Fibroblast of skin of back (primary cell): ENCODE measurements at places on chromosomes 1 and 21.

DNA sequence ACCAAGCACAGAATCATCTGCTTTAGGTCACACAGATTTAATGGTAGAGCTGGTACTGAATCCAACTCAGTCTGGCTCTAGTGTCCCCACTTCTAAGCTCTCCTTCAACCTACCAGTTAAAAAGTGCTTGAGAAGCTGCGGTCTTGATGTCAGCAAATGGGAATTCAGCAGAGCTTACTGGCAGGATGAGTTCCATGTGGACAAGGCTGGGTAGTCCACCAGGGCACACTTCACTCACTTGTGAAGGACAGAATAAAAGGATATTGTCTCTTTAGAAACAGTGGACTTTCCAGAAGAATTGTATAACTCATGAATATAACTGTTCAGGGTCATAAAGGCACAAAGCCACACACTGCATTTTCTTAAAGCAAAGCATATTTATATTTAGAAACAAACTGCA lies 35.1 kb upstream of the GUCA2B start:
- no peak for DNase-seq

DNA sequence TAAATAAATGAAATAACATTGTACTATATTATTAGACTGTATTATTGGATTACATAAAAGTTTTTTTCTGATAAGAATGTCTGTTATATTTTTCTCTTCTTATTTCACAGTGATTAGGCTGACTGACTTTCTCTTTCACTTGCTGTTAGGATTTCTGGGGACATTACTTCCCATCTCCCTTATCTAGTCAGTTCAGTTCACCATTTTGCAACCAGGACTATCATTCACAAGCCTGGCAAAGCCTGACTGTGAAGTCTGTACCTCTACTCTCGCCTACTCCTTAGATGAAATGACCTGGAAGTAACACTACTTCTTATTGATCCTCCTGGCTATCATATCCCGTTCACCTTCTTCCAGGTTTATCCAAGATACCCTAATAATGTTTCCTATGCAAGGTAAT lies 676.6 kb downstream of the USP25 start:
- no peak for DNase-seq

- peak; percentile 21 for DNase-seq
These were observed 51.2 kb downstream of the DIP2A start for GRCh38 chr21:46509741-46510502.

- peak; percentile 94 for DNase-seq
These were observed 733.9 kb upstream of the CHRM3 start for GRCh38 chr1:238652346-238652968.

- DNase-seq = no peak
These were observed 18.6 kb upstream of the GPR37L1 start for GRCh38 chr1:202104073-202104472.

- DNase-seq = no peak
These were observed 9.3 kb upstream of the CLDN14 start for GRCh38 chr21:36489103-36489775.

GRCh38 chr1:16032388-16033102 lies 10.7 kb downstream of the CLCNKA start:
- peak; percentile 85 for DNase-seq

DNA sequence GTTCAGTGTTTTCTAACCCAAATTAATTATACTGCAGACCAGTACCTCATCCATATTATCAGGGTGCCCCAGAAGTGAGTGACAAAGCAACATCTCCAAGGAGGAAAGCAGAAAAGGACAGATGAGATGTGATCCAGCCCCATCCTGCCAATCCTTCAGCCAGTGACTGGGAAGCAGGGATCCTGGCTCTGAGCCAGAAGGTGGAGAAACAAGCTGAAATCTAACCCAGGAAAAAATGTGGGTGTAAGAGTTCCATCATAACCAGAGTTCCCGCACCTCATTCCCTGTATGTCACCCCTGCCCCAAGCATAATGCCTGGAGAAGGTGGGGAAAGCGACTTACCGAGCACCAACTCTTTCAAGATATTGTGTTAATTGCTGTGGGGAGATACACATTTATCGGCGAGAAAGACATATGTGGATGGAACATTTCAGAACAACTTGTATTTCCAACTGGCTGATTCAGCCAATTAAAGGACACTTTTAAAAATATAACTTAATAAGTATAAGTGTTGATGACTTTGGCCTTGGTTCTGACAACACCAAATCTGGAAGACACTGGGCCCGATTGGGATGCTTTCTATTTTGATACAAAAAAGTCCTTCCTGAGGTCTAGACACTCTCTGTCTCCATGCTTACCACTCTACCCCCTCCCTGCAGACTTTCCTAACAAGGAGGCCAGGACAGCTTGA lies 14.9 kb downstream of the PLEKHA6 start:
- DNase-seq = no peak

GRCh38 chr1:51237351-51238033 lies 1.4 kb downstream of the RNF11 start:
- peak; percentile 74 for DNase-seq

DNA sequence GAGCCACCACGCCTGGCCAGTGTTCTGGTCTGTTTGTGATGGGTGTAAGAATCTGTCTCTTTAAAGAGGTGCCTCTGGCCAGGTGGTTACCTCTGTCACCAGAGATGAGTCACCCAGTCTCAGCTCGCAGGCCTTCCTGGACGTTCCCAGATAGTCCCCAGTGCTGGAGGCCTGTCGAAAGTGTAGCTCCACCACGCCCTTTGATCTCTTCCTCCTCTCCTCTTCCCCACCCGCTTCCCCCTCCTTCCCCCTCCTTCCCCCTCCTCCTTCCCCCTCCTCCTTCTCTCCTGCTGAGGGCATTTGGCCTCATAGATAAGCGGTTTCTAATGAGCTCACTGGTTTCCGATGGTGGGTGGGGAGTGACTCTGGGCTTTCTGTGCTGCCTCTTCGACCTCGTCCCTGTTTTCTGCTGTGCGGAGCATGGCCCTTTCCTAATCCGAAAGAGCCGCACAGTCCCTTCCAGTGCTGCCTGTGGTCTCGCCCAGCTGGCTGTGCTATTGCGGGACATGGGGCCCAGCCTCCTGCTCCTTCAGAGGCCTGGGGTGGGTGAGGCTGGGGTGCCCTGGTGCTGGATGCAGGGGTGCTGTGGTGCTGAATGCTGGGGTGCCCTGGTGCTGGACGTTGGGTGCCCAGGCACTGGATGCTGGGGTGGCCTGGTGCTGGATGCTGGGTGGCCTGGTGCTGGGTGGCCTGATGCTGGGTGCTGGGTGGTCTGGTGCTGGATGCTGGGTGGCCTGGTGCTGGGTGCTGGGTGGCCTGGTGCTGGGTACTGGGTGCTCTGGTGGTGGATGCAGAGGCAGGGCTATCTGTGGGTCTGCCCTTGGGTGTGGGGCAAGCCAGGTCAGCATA lies 19.2 kb downstream of the AGPAT3 start:
- no peak for DNase-seq

- DNase-seq = no peak
These were observed 7.5 kb downstream of the GSTM3 start for GRCh38 chr1:109733236-109733870.

DNA sequence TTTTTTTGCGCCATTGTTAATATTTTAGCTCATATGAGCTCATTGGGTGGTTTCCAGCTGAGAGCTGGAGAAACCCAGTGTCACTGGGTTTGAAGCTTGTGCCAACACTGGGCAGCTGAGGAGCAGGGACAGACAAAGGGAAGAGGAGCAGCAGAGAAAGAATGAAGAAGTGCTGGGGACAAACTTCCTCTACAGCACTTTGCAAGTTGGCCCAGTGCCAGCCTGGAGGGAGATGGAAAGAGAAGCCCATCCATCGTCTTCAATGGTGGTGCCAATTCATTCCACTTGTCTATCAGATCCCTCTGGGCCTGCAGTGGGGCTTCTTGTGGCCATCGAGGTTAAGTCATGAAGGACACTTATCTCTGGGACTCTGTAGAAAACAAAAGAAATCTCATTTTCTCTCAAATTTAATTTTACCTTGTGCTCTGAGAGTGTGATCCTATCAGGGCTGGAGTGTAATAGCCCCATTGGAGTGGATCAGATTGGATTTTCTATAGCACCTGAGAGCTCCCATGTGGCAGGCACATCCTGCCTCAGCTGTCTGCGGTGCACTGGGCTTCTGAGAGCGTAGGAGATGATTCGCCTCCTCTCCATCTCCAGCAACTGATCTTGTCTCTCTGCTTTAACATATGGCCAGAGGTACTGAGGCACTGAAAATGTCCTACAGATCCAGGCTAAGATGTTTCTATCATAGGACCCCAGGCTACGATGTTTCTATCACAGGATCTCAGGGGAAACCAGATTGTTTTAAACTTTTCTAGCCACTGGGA lies 114.7 kb downstream of the TNR start:
- DNase-seq = no peak

GRCh38 chr1:226541231-226541630 lies 7.3 kb upstream of the STUM start:
- no peak for DNase-seq

DNA sequence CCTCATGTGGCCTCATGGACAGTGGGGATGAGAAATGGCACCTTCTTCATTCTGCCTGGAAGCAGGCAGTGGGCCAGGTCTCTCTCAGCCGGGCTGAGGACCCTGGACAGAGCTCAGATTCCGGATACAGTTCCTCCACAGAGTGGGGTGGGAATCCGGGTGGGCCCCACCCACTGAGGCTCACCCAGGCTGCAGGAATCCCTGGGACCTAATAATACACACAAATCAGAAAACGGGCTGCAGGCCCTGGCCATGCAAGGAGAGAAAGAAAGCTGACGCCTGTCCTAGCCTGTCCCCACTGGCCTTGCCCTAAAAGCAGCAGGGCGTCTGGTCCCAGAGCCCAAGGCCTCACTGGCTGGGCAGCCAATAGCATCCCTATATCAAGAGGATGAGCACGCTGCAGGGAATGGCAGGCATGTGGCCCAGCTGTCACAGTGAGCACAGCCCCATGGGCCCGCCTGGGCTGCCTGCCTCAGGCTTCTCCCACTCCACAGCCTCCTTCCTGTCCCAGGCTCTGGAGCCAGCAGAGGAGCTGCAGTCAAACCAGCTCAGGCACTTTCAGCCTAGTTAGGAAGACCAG lies 25.3 kb downstream of the ACTA1 start:
- peak; percentile 87 for DNase-seq

GRCh38 chr1:212062832-212063438 lies 27.4 kb downstream of the DTL start:
- peak; percentile 48 for DNase-seq

DNA sequence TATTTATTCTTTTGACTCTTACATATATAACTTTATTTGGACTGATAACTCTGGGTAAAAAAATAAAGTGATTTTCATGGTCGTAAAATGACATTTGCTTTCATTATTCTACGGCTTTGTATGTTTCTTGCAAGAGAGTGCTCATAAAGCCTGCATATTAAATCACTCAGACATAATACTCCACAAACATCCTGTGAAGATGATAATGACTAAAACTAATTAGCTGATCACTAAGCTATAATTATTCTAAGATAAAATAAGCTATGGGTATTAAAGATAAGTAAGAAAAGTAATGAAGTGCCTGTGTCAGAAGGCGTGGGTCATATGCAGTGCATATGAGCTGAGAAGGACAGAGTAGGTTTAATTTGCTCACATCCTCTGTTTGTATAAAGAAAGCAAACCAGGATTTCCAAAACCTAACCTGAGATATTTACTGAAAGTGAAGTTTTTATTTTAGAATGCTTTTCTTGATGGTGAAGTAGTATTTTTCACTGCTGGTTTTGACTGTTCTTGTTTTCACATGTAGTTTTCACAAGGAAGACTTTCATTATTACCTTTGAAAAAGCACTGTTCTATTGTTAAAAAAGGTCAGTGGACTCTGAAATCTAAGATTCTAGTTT lies 278.8 kb downstream of the AMY1C start:
- no peak for DNase-seq

DNA sequence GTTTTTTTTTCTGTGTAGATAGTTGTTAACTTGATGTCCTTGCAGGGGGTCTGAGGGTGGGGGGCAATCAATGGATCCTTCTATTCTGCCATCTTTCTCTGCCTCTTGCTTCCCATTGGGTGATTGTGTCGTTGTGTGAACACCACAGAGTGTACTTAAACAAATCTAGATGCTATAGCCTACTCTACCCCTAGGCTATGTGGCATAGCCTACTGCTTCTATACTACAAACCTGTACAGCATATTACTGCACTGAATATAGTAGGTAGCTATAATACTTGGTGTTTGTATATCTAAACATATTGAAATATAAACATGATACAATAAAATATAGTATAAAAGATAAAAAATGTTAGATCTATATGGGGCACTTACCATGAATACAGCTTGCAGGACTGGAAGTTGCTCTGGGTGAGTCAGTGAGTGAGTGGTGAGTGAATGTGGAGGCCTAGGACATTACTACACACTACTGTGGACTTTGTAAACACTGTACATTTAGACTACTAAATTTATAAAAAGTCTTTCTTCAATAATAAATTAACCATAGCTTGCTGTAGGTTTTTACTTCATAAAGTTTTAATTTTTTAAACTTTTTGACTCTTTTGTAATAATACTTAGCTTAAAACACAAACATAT lies 105.4 kb downstream of the CENPF start:
- DNase-seq = peak; percentile 52

GRCh38 chr1:234214129-234214910 lies 158.9 kb upstream of the COA6 start:
- no peak for DNase-seq

DNA sequence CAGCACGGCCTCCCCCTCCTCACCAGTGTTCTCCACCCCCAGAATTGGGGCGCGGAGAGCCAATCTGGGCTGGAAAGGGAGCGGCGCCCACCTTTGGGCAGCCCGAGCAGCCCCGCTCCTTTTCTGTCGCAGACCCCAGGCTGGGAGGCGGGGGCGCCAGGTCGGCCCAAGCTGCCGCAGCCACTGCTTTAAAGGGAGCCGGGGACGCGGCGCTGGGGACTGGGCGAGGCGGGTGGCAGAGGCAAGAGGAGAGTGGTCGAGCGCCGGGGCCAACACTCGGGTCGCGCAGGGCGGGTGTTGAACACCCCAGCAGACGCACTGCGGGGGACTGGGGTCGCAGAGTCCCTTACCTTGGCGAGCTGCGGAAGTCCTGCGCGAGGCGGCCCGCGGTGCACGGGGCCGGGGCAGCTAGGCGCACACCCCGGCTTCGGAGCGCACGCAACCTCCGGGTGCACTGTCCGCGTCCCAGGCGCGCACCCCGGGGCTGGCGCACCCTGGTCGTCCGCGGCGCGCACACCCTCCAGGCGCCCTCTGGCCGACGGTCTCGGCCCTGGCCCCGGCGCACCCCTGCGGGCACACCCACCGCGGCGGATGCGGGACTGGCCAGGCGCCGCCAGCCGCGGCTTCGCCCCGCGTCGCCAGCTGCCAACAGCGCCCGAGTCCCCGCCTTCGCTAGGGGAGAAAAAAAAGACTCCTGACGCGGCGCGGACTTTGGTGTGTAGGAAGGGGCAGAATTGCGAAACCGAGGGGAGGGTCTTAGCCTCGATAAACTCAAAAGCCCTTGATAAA lies at the start of gene KANK4:
KANK4 (minus strand) TSS at position 679 of the 789 bp plus-strand sequence. CDS start 37,870 bp downstream, outside the sequence.
- no peak for DNase-seq

DNA sequence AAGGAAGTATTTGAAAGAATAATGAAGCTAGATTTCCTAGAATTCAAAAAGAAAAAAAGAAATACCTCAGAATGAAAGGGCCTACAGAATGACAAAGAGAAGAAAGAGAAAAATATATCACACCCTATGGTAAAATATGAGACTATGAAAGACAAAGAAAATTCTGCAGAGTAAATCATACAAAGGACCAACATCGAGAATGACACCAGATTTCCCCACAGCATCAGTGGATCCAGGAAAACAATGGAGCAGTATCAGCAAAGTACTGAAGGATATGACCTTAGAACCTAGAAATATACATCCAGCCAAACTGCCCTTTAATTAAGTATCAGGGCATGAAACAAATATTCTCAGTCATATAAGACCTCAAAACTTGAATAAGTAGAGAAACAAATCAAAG lies 21.2 kb upstream of the IFNAR2 start:
- no peak for DNase-seq
